ENCODE measurements at places on chromosomes 3 and 15.

- DNase-seq: no peak
Observed at GRCh38 chr15:48696627-48697312, 51.3 kb upstream of the FBN1 start.

GRCh38 chr15:82792068-82792467 is 13.8 kb downstream of the FSD2 start:
- DNase-seq: no peak

DNA sequence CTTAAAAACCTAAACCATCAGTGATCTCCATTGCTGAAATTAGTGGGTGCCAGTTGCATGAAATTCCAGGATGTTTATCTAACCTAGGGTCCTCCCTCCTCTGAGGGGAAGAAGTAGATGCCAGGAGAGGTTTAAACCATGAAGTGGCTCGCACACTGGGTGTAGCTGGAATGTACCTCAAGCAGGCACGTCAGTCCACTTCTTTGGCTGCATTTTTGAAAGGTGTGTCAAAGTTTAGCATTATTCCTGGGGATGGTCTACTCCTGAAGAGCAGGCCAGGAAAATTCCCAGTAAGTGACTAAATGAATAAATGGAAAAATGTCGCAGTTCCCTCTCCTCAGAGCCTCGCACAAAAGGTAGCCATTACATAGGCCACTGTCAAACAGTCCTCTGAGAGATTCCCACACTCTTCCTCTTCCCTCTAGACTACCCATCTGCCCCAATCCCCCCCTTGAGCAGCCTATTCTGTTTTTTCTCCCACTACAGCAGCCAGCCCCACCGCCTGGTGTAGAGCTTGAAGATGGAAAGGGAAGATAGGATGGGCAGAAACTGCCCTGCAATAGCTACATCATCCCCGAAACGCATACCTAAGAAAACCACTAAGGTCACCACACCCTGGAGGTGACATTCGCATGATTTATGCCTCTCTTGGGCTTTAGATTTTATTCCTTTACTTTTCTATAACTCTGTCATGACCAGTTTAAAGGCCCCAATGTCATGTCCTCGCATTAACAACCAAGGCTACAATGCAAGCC is 655 bp upstream of the TMOD3 start:
- no peak for DNase-seq

DNA sequence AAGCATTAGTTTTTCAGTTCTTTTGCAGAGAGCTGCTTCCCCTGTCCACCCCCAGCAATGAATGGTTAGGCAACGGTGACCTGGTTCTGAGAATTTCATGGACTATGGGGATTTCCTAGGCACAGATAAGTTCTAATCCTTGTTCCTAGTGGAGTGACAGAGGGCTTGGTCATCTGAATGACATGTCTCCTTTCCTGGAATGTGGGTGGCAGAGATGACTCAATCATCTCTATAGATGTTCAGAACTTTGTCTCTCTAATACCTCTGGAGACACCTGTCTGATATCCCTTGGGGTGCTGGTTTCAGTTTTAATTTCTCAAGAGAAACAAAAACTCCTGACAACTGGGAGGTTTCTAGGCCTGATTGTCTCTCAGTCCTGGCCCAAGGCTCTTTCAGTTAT is 10.4 kb downstream of the PLA2G4E start:
- DNase-seq: peak; percentile 32

- DNase-seq: no peak
Observed at GRCh38 chr3:25277503-25277902, 150.6 kb upstream of the RARB start.

DNA sequence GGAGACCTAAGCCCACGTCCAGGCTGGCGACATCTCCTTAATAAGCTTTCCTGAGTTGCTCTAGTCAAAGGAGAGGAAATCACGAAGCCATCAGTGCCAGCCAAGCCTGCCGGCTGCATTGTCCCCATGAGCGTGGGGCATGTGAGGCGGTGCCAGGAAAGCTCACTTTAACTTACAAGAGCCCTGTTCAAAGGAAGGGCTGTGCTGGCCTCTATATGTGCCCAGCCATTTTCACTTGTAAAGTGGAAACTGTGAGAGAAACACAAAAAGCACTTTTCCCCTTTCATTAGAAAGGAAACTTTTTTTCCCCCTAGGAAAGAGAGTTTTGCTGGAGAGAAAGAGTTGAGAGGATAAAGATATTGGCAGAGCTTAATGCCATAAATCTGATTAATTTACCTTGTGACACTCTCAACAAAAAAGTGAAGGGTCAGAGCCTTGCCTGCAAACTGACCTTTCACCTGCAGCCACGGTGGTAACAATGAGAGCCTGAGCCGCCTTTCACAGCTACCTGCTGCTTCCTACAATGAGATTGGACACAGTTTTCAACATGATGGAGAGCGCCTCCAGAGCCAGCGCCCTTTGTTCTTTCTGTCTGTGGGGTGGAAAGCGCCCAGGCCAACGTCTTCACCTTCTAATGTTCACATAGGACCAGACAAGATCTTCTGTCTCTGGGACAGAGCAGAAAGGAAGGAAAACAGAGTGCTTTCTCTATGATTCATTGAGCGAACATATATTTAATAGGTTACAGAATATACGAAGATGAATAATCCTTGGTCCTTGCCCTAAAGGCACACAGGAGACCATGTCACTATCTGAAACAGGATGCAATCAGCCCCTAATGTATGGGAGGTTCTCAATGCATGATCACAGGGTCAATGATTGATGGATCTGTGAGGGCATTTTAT is 233.1 kb upstream of the HES1 start:
- DNase-seq: no peak

DNA sequence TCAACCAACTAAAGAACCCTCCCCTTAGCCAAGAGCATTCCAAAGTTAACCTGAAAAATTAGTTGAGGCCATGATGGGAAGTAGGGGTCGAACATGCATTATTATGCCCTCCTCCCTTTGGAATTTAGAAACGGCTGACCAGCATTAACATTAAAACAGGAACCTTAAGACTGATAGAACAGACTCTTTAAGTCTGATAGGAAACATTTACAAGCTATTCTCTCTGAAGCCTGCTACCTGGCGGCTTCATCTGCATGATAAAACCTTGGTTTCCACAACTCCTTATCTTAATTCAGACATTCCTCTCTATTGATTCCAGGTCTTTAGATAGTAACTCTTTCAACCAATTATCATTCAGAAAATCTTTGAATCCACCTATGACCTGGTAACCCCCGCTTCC is 331.0 kb downstream of the CGGBP1 start:
- no peak for DNase-seq

GRCh38 chr15:69194854-69195253 is 34.4 kb downstream of the GLCE start:
- no peak for DNase-seq

GRCh38 chr15:89087161-89087829 is 961 bp upstream of the ABHD2 start:
- DNase-seq: no peak

DNA sequence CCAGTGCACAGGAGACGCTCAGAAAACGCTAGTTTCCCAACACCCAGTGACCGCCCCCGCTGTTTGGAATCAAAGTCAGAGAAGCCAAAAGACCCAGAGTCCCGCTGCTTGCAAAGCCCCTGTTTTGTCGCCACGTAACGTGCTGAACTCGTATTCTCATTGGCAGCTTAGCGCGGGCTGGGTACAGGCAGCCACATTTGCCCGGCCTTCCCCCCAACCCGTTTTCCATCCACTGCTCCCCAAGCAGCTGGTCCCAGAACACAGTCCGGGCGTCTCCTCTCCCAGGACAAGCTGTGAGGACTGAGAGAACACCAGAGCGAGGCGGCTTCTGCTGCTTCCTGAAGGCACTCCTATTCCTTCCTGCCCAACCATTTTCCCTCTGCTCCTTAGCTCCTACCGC is 54.8 kb downstream of the RASGRF1 start:
- no peak for DNase-seq

- DNase-seq: no peak
Observed at GRCh38 chr3:191380001-191380400, 49.7 kb upstream of the UTS2B start.

GRCh38 chr15:45253330-45253729 is 1.3 kb downstream of the SLC28A2 start:
- no peak for DNase-seq

DNA sequence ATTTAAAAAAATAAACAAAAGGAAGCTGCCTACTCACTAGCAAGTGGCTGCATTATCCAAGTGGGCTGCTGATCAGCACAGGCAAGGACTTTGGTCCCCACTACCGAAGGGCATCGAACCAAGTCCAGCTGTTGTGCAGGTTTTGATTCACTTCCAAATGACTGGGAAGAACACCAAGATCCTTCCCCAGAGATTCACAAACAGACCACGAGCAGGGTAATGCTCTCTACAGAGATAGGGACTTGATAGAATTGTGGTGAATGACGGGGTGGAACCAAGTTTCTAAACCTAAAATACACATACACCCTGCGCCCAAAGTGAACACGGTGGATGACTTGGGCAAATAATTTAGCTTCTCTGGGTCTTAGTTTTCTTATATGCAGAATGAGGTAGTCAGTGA is 203.7 kb upstream of the ICE2 start:
- DNase-seq: no peak

DNA sequence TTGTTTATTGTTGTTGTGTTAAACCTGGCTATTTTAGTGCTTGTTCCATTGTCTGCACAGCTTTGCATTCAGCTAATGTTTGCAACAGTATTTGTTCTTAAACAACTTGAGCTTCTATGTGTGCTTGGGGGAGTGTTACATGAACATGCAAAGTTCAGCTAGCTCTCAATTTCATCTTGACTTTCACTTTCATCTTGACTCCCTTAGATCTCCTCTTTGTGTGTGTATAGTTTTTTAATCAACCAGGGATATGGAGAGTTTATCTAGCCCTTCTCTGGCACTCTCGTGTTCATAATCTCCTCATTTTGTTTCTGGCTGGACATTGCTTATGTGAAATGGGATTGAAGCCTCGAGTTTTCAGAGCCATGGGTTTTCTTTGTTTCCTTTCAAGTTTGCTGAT is 212.4 kb upstream of the ZBTB20 start:
- peak; percentile 13 for DNase-seq

- peak; percentile 58 for DNase-seq
Observed at GRCh38 chr15:42193383-42193782, 14.7 kb downstream of the VPS39 start.

- no peak for DNase-seq
Observed at GRCh38 chr3:136632625-136633081, 119.5 kb downstream of the STAG1 start.

DNA sequence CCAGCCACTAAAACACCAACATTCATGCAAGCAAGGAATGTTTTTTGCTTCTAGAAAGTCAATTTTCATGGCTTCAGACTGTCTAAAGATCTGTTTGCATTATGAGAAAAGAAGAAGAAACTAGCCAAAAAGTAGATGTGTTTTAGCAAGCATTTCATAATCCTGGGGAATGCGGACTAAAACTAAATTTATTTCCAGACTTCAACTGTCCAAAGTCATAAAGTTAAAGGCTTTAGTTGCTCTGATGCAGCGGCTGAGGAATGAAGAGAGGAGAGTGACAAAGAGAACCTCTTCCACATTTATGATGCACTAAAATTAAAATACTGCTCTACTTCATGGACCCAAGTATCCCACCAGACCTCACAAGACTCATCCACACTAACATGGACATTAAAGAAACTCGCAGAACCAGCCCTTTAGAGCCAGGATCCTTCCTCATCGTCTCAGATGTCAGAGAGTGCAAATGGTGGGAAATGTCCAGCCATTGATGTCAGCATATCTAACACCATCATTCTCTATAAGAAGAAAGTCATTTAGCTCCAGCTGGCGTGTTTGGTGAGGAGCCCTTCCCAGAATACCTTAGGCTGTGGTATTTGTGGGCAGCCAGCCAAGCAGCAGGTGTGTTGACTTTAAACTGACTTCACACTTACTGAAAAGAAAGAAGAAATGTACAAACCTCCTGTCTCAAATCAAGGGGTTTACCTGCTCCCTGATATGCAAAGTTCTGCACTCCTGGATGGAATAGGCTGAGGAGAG is 17.4 kb downstream of the FYCO1 start:
- DNase-seq: peak; percentile 84

DNA sequence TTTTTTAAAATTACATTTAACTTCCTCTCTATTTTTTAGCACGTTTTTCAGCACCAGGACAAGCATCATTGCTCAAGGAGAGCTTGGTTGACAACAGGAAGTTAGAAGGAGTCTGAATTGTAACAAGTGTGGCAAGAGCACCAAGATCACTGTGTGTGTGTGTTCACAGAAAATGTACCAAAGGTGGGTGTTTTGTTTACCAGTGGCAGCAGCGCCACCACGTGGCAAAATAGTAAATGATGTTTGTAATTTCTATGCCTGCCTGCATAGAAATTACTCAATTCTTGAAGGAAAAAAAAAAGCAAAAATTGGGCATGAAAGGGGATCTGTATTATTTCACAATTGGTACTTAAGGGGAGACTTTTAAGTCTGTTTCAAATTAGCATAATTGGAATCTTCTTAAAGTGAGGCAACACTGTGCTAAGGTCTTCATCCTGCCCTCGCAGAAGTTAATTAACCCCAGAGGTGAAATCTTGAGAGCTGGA is 7.4 kb upstream of the U2SURP start:
- DNase-seq: peak; percentile 69

DNA sequence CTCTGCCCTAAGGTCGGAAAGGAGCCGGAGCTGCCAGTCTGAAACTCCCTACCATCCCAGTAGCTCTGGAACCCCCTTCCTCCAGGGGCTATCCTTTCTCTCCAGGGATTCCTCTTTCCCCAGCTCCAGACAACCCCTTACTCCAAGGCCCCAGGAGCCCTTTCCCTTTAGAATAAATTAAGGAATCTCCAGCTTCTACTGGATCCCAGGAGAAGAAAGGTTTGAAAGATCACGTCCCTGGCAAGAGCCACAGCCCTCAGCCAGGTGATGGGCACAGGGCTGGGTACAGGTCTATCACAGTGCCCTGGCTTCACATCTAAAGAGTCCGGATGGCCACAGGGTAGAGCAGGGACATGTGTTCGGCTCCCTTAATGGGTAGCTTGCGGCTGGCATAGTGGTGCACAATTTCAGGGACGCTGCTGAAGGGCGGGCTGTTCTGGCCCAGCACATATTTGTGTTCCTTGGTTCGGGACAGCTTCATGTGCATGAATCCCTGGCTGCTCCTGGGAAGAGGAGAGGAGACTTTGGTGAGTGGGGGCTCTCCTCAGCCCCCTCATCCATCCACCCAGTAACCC is 20.0 kb downstream of the SHF start:
- no peak for DNase-seq

DNA sequence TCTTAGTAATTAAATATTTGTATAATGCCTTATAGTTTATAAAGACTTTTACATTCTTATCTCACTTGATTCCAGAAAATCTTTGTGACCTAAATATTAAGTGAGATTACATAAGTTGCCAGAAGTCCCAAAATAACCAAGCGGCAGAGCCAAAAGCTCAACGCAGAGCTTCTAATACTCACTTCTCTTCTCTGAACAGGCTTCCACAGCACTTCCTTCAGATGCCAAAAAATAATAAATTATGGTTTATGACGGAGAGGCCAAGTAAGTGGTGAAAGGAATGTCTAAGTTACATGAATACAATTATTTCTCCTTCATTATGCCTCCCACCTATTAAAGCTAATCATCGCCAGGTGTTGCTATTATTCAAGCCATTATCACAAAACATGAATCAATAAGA is 110.3 kb downstream of the GBE1 start:
- no peak for DNase-seq
